CD4-positive, alpha-beta T cell treated with Interleukin-12 subunit alpha and Interleukin-12 subunit beta, for 1 hour (primary cell): ENCODE measurements at places on chromosomes 6 and 20.
A peak's percentile ranks its signal among the peaks of the same experiment; 100 is the strongest.

- no peak for DNase-seq
Measured at GRCh38 chr20:20970841-20971240, 135.3 kb downstream of the LINC00237 start.

- DNase-seq, result no peak
Measured at GRCh38 chr6:123632641-123633040, 4.1 kb downstream of the TRDN start.

- no peak for DNase-seq
Measured at GRCh38 chr20:2748551-2749342, 51.7 kb downstream of the CPXM1 start.

- DNase-seq, result no peak
Measured at GRCh38 chr6:139944131-139944530, 569.7 kb upstream of the CITED2 start.

- DNase-seq, result peak; percentile 22
Measured at GRCh38 chr20:50920997-50921396, 10.2 kb downstream of the ADNP start.

- DNase-seq, result no peak
Measured at GRCh38 chr6:5855787-5856470, 150.8 kb downstream of the NRN1 start.

GRCh38 chr20:63228806-63229205 is 6.9 kb upstream of the BIRC7 start:
- DNase-seq, result no peak

DNA sequence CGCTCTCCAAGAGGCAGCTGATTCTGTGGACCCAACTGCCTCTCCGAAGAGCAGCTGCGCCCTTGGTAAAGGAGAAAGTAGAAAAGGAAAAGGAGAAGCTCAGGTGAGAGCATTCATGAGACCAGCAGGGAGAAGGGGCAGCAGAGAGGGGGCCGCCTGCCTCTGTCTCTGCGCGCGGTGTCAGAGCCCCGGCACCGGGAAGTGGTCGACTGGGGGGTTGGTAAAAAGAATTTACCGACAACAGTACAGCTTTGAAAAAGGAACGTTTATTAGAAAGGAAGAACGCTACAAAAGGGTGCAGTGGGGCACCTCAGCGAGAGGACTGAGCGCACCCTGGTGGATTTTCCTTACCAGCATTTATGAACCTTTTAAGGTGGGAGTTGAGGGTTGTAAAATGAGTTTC is 61.9 kb downstream of the GPR6 start:
- peak; percentile 39 for DNase-seq

- no peak for DNase-seq
Measured at GRCh38 chr6:90101403-90101802, 195.2 kb downstream of the BACH2 start.

DNA sequence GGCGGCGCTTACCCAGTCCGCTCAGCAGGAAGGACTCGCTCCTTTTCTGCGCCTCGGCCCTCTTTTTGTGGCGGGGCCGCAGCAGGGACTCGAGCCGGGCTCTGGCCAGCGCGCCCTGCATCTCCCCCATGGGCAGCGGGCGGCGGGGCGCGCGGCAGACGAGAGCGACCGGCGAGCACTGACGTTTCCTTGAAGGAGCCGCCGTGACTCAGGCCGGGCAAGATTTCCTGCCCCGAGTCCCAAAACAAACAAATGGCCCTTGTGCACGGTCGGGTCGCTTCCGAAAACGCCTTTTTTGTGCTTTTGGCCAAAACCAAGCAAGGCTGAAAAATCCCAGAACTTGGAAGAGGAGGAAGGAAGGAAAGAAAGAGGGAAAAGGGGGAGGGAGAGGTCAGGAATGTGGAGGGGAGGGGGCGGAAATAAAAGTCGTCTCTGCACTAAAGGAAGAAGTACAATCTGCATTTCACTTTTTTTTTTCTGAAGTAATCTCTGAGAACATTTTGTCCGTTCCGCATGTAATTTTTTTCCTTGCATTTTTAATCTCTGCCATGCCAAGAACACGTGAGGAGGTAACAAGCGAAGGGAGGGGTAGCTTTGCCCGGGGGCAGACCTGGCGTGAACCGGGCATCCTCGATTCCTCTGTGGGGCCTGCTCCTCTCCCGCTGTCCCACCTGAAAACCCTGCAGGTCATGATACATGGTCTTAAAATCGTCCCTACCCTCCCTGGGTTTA is 123.3 kb upstream of the SLC2A12 start:
- peak; percentile 38 for DNase-seq

- DNase-seq, result no peak
Measured at GRCh38 chr20:4120921-4121321, 105.6 kb upstream of the RNF24 start.

DNA sequence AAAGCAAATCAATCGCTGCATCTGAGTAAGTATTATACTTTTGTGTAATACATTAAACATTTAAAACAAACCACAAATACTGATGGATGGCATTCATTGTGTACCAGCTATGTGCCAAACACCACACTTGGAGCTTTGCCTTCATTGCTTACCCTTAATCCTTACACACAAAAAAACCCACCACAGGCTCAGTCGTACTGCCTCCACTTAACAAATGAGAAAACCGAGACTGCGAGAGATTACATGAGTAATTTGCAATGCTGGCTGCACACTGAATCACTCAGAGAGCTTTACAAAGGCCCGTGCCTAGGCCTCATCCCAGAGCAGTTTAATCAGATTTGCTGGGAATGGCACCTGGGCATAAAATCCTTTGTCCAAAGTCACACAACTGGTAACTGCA is 130.5 kb downstream of the EDN1 start:
- DNase-seq, result no peak

DNA sequence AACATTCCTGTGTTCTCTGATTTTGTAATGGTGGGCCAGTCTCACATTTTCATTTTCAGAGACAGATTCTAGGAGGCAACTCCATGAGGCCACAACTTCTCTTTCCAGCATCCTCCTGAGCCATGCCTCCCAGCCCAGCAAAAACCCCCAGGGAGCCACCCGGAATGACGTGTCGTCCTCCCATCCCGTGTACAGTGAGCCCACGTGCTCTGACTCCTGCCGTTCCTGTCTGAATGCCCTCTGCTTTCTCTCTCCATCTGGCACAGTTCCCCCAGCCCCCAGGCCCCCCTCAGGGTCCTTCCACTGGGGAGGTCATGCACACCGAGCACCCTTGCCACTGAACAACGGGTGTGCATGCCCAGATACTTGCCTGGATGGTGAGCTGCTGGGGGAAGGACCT is 38.0 kb downstream of the C20orf203 start:
- no peak for DNase-seq

GRCh38 chr6:72553531-72554511 is 68.0 kb upstream of the KCNQ5 start:
- no peak for DNase-seq

GRCh38 chr6:151679941-151680340 is 127.5 kb upstream of the ESR1 start:
- DNase-seq, result no peak

DNA sequence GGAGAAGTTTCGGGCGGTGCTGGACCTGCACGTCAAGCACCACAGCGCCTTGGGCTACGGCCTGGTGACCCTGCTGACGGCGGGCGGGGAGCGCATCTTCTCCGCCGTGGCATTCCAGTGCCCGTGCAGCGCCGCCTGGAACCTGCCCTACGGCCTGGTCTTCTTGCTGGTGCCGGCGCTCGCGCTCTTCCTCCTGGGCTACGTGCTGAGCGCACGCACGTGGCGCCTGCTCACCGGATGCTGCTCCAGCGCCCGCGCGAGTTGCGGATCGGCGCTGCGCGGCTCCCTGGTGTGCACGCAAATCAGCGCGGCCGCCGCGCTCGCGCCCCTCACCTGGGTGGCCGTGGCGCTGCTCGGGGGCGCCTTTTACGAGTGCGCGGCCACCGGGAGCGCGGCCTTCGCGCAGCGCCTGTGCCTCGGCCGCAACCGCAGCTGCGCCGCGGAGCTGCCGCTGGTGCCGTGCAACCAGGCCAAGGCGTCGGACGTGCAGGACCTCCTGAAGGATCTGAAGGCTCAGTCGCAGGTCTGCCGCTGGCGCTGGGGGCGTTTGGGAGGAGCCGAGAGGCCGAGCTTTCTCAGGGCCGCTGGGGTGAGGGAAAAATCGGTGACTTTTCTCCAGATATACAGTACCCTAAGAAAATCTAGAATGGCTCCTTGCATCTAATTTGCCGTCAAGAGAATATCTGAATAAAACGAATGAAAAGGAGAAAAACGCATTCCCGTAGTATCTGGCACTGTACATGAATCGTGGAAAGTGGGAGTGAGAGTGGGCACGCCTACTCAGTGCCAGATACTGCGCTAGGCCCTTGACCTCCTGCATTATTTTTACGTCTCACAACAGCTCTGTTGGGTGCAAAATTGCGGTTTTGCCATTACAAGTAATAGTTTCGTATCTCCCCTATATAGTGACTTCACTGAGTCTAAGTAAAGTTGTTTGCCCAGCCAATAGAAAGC is 1.0 kb downstream of the CALHM6 start:
- DNase-seq, result peak; percentile 43

DNA sequence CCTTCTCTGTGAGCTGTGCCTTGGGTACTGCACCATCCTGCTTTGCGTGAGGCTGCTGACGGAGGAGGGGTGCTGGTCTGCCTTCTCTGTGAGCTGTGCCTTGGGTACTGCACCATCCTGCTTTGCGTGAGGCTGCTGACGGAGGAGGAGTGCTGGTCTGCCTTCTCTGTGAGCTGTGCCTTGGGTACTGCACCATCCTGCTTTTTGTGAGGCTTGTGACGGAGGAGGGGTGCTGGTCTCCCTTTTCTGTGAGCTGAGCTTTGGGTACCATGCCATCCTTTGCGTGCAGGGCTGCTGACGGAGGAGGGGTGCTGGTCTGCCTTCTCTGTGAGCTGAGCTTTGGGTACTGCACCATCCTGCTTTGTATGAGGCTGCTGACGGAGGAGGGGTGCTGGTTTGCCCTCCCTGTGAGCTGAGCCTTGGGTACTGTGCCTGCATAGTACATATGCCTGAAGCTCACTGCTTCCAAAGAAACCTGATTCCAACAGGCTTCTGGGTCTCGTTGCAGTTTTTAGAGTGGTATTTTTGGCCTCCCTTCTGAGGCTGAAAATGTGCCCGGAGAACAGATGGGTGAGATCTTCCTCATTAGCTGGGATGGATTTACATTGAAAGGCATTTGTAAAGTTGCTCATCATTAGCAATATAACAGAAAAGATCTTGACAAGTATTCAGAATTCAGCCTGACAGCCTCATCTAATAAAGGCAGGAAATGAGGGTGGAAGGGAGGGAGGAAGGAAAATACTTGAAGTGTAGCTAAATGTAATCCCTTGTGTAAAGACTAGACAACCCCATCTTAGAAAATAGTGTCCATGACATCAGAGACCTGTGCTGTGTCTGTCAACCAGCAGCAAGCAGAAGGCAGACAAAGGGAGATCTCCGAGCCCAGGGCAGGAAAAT is 46.8 kb upstream of the UNC93A start:
- DNase-seq, result no peak

DNA sequence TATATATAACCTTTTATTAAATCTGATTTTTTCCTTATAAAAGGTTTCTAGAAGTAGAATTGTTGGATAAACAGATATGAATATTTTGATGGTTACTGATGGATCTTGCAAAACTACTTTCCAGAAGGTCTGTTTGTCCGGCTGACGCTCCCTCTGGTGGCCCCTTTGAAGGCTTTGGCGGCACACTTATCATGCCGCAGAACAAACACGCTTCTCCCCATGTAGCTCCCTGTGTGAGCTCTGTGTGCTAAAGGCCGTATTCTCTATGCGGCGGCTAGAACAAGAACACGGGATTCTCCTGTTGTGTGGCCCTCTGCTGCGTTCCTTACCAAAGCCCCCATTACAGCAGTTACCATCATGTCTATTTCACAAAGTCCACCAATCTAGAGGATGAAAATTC is 30.0 kb downstream of the PPP1R3G start:
- DNase-seq, result no peak

- no peak for DNase-seq
Measured at GRCh38 chr6:1587546-1587945, 22.2 kb upstream of the FOXC1 start.

DNA sequence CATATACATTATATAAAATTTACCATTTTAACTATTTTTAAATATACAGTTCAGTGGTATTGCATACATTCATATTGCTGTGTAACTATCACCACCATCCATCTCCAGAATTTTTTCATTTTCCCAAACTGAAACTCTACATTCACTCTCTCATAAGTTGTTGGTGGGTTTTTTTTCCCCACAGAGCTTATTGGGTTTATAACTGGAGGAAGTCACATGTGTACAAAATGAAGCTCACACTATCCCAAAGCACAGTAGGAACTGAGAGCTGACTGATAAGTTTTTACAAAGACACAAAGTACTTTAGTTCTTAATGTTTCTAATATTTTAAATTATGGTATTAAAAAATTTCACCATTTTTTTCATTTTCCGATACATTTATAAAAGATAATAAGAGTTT is 78.8 kb upstream of the TNFAIP3 start:
- no peak for DNase-seq

- no peak for DNase-seq
Measured at GRCh38 chr20:35302421-35303335, 10.5 kb upstream of the FAM83C start.

DNA sequence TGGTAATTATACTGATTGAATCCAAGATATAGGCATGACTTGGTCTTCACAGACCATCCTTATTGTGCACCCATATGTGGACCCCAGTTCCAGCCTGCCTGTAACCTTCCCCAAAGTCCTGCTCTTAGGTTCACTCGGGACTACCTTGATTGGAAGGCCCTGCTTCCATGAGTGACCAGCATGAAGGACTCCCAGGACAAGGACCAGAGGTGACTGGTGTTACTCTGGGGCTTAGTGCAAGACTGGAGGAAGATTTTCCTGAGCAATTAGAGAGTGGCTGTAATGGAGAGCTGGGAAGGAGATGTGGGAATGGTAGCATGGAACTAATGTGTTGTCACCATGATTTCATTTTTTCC is 15.1 kb downstream of the BRD2 start:
- DNase-seq, result no peak

DNA sequence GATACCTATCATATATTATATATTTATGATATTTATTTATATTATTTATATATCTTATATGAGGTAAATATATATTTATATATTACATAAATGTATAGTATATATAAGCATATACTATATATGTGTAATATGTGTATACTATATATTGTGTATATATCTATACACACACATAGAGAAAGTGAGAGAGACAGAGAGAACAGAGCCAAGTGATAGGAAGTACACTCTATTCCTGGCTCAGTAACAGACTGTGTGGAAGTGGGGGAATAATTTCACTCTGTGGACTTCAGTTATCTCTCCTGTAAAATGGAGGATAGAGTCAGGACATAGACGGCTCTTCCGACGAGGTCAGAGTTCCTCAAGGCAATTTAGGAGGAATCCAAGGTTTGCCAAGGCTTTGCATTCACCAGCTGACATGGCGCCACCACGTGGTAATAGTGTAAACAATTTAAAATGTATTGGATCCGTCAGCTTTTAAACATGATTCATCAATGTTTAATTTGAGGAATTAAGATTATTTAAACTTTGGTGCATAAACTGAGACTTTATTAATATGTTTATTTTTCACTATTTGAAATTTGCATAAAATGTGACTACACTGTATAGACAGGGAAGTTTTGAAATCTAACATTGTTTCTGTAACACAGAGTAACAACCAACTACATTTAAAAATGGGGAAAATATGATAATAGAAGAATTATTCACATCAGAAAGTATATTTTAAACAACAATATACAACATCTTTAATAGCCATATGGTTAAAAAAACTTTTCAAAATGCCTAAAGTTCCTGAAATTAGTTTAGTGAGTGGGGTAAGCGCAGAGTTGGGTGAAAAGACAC is 75.4 kb upstream of the TMEM244 start:
- DNase-seq, result peak; percentile 57
